ENCODE measurements at places on chromosomes 3 and 15.

DNA sequence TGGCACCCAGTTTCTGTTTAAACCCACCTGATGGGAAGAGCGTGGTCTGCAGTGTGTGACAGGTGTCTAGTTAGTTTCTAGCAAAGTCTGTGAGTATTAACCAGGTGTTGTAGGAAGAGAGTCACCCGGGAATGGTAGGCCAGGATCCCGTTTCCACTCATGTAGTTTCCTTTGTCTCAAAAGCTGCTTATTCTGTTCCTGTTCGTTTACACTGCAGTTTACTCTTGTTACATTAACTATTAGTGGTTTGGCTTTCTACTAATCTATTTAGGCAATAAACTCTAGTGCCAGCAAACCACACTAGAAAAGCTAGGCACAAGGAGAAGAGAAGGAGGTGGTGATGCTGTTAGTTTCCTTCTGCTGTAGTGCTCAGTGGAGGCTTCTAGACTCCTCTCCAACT is 32.7 kb downstream of the WDR76 start:
- no peak for DNase-seq

- DNase-seq = no peak
Measured at GRCh38 chr15:85494048-85494777, 113.8 kb downstream of the AKAP13 start.

DNA sequence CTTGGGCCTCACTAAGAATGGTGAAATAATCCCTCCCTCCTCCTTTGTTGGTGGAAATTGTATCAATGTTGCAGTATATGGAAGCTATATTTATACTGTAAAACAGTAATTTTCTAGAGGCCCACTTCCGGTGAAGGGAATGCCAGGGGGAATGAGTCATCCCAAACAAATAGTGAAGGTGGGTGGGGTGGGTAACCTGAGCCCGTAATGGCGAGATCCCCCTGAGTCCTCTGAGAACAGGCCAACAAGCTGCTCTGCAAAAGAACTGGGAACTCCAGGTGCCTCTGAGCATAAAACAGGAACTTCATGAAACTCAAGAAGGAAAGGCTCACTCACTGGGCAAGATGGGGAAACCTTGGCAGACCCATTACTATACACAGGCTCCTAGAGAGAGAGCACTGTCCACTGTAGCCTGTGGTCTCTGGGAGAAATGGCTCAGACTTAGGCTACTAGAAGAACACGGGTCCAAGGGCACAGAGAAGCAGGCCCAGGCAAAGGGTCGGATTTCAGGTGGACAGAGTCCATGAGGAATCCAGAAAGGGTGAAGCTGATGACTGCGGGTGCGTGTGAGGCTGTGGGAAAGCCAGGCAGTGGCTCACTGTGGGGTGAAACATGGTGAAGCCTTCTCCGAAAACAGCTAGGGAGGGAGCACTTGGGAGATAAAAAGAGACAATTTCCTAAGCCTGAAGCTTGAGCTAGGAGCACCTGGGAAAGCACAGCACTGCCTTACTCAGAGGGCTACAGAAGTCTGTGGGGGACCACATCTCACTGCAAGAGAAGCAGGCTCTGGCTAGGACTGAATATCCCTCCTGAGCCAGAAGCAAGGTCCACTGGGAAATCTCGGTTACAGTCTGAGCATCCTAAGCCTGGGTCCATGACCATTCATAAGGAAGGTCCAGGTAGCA is 19.8 kb downstream of the LARP6 start:
- DNase-seq = no peak

DNA sequence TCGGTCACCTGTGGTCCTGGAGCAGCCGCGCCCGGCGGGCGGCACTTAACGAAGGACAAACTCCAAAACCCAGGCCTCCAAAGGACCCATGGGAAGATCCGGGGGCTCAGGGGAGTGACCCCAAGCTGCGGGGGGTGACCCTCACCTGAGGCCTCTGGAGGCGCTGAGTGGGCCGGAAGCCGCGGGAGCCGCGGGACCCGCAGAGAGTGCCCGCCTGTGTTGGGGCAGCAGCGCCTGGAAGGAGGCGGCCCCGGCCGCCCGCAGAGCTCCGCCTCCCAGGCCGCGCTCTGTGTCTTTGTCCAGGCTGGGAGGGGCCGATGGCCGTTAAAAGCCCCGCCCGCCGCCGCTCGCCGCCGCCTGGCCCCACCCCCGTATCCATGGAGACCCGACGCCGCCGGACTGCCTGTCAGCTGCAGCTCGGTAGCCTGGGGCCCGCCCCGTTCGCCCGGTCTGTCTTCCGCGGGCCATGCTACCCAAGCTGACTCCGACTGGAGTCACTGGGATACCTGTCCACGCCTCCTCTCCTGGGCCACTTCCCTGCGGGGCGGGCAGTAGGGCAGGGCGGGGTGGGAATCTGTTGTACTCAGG is 15.3 kb upstream of the FANCD2 start:
- DNase-seq = peak; percentile 61

- DNase-seq = no peak
Measured at GRCh38 chr3:72191209-72191960, 406.4 kb upstream of the PROK2 start.

GRCh38 chr3:41682996-41683395 is 278.9 kb downstream of the ULK4 start:
- no peak for DNase-seq

DNA sequence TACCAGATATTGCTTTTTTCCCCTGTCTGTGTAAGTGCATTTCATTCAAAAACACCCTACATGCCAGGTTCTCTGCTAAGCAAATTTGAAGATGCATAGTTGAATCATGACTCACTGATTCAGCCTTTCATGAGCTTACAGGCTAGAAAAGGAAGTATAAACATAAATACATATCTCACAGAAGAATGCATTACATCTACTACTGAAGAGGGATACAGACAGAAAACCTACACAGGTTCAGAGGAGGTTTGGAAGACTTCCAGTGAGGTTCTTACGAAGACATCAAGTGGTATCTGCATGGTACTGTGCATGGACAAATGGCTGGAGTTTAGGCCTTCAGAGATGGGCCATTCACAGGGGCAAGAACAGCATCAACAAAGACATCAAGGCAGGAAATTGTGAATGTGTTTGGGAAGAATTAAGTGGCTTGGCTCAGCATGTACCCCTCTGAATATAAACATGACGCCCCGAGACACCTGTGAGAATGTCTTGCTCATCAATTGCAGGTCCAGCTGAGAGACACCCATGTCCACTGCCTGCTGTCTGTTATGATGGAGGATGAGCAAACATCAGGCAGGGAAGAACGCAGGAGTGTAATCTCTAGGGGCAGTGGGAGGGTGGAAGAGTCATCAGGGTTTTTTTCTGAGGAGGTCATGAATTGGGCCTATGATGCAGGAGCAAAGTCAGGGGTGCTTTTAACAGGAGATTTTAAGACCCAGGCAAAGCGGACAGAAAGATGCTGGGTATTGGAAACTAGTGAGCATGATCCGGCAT is 105.1 kb upstream of the GALNT15 start:
- no peak for DNase-seq

DNA sequence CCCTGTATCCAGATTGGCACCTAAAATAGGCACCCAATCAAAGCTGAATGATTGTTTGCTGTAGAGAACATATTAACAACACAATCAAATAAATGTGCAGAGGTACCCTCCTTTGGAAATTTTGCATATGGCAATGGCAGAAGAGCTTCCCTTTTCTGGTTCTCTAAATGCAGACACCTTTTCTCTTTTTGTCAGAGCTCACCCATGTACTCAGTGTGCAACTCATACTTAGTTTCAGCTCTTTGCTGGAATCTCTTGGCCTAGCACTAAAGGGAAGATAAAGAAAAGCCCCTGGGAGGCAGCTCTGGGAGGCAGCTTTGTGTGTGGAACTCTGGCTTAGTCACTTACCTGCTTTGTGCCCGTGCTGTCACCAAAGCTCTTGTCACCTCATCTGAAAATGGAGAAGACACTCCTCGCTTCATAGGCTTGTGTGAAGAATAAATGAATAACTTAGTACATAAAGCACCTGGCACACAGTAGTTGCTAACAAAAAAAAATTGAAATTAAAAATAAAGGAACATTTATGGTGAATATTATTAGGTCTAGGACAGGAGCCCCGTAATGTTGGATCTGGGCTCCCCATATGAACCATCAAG is 28.8 kb downstream of the ST6GAL1 start:
- no peak for DNase-seq

- no peak for DNase-seq
Measured at GRCh38 chr15:48645558-48646330, at the start of gene FBN1. Gene FBN1, minus strand, starts transcription at chr15:48645709. Its CDS starts 940 bp downstream, at chr15:48644769.

GRCh38 chr3:43913036-43913948 is 222.6 kb downstream of the ABHD5 start:
- DNase-seq = no peak

DNA sequence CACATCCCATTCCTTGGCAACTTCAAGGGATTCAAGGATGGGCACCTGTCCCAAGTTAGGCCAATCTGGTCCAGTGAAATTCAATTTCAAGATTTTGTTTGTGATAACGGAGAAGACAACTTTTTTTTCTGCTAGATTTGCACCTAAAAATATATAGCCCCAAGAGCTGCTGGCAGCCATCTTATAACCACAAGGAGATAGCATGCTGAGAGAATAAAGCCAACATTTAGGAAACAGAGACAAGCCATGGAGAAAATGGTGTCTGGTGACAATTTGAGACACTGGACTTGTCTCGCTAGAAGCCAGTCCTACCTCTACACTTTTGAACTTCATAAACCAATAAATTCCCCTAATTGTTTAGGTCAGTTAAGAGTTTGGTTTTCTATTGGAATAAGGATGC is 5.4 kb downstream of the PARL start:
- DNase-seq = no peak

GRCh38 chr3:8776406-8776805 is 7.0 kb upstream of the OXTR start:
- DNase-seq = no peak

DNA sequence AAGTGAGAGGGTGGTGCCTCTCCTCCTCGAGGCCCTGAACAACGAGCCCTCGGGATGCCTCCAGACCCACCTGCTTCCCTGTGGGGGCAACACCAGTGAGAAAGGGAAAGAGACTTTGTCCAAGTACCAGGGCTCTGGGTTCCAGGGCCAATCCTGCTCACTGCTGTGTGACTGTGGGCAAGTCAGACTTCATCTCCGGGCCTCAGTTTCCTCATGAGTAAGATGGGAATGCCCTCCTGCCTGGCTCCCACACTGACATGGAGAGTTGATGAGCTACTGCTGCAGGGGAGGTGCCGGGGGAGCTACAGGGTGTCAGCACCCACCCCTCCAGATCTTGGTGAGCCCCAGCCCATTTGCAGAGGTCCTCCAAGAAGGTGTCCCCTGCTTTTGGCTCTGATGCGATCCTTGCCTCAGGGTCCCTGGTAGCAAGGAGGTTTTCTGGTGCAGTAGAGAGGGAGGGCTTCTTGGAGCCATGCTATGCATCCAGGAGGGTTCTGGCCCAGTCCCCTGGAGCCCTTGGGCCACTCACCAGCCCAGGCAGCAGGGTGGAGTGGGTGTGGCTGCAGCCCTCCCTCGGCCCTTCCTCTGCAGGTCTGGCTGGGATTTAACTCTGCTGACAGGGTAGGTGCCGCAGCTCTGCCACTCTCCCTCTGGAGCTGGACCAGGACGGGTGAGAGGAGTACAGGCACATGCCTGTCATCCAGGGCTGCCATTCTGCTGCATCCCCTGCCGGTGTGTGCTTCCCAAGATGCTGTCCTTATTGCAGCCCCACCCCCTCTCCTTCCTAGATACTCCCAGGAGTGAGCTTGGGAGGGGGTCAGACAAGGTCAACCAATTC is 26.9 kb downstream of the LOXL1 start:
- DNase-seq = no peak

DNA sequence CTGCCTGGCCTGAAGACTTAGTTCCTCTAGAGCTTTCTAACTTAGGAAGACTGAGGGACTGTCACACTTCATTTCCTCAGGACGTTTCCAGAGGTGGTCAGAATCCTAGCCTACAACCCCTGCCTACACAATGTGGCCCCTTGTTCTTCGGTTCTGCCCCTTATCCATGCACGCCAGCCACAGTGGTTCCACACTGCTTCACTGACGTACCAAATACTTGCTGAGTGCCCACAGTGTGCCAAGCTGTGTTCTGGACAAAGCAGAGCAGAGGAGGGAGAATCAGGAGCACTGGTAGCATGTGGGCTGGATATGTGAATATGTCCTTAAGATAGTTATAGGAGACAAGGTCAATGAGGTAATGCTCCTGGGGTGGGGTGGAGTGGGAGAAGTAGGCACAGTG is 70.5 kb upstream of the SAMMSON start:
- DNase-seq = no peak

GRCh38 chr15:79942741-79943481 is 28.1 kb downstream of the BCL2A1 start:
- no peak for DNase-seq

- DNase-seq = no peak
Measured at GRCh38 chr3:42552830-42553229, 28.9 kb downstream of the SEC22C start.

GRCh38 chr15:40843261-40843884 is 475 bp upstream of the SPINT1 start:
- DNase-seq = no peak

GRCh38 chr3:54822206-54822605 is 105.7 kb downstream of the LRTM1 start:
- no peak for DNase-seq

DNA sequence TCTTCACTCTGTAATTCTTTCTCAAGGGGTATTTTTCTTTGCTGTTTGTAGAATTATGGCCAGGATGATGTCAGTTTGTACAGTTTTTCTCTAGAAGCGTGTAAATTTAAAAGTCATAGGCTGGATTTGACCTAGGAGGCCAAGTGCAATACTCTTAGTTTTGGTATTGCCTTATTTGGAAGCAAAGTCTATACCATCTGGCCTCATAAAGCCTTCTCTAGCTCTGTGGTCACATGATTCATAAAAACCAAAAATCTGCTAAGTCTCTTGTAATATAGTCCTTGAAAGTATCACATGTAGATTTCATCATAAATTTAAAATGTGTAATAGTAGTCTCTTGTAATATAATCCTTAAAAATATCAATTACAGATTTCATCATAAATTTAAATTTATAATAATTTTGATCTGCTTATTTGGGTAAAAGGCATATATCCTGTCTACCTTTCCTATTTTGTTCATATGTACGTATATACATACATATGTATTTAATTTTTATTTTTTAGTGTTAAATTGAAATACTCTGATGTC is 25.6 kb downstream of the TEX9 start:
- no peak for DNase-seq

DNA sequence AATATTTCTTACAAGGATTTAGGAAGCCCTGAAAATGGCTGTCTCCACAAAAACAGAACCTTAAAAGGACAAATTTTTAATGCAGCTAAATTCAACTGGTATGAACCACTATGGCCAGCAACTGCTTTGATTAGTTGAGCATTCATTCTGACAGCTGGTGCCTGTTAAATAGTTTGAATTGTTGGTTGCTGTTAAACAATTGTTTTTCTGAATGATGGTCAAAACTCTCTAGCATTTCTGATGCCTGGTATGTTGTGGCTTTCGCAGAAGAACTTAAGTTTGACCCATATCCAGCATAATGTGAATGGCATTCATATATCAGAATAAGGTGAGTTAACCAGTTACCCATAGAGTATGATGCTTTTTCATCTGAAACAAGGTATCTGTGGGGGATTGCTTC is 138.4 kb downstream of the MEIS2 start:
- no peak for DNase-seq
